Kidney glomerular epithelial cell (primary cell): ENCODE measurements at places on chromosomes 7 and 10.

- DNase-seq = no peak
Observed at GRCh38 chr7:28960071-28960840, 2.1 kb upstream of the TRIL start.

DNA sequence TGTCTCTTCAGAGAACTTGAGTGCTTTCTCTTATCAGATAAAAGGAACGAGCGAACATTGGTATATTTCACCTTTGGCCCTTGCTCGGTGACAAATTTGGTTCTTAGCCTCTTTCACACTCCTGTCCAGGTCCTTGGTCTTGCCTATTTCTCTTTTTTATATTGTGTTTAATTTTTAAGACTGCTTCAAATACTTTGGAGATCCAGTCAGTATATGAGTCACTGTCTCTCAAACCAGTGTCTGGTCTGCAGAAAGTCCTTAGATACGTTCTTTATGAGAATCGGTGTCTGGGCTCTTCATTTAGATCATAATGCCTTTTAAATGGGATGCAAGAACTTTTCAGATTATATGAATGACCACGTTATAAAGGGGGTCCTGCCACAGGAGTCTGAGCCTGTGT is 55.0 kb downstream of the PIK3AP1 start:
- peak; percentile 31 for DNase-seq

DNA sequence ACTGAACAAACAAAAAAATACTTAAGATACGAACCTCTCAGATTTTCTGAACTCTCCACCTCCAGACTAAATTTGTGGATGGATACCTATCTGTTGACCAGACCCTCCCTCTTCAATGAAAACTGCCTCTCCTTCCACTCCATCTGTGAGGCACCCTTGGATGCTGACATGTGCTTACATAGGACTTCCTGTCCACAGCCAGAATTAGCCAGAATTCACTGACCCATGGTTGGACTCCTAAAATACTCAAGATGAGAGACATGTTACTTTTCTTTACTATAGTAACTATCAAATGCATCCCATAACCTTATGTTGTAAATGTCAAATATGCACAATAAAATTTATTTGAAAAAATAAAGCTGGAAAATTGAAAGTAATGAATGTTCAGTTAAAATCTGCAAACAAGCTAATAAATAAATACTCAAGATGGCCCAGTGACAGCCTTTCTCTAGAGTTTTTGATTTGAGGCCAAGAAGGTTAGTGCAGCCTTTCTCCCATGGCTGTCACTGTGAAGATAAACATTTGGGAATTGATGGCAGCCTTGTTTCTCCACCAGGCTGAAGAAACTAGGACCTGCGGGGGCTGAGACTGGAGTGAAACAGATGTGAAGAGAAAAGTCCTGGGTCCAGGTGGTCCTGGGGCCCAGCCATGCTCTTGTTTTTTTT is 287.0 kb downstream of the ZEB1 start:
- DNase-seq = no peak

- DNase-seq = no peak
Observed at GRCh38 chr7:36984041-36984521, 259.8 kb upstream of the AOAH start.

DNA sequence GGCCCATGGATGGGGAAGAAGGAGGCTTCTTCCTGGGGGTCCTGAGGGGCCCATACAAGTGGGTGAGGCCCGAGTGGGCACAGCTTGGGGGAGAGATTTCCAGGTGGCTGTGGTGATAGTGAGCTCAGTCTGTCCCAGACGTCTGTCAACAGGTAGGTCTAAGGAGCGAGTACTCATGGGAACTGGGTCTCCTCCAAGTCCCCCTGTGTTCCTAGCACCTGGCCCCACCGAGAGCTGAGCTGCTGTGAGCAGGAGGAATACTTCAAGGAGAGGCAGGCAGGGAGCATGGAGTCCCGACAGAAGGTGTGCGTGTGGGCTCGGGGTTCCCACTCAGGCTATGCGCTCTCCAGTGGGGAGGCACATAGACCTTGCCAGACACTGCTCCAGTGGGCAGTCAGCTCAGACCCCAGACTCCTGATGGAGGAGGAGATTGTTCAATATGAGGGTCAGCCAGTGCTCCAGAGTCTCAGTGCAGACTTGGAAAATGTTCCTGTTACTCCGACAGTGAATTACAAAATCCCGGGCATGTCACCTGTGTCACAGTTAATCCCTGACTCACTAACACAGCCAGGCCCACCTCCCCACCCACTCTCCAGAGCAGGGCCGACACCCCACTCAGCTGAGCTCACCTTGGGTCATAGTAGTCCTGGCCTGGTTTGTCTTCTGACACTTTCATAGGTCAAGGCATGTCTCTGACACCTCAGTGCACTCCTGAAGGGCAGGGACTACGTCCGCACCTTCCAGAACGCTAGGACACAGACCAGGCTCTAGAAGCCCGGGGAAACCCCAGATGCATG is 28.2 kb upstream of the C10orf53 start:
- DNase-seq = no peak

GRCh38 chr7:115549910-115550309 is 480.7 kb downstream of the TFEC start:
- no peak for DNase-seq

GRCh38 chr7:145219461-145219860 is 383.6 kb upstream of the TPK1 start:
- DNase-seq = no peak

- DNase-seq = no peak
Observed at GRCh38 chr10:75828413-75828812, 397.0 kb downstream of the LRMDA start.

GRCh38 chr10:70600512-70601395 is 1.8 kb downstream of the PRF1 start:
- DNase-seq = no peak

DNA sequence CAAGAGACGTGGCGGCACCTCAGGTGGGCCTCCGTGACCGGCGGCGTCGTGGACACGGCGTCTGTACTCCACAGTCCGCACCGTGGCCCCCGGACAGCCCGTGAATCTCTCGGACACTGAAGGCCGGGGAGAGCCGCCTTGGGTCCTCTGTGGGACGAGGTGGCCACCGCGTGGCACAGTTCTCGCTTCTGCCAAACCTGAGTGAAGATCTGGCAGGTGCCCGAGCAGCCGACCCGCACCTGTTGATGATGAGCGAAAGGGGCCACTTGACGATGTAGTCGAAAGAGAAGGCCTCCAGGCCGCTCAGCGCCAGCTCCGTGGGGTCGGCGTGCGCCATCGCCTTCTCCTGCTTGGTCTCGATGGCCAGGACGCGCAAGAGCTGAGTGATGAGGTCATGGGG is 8.5 kb upstream of the ADAM8 start:
- no peak for DNase-seq

DNA sequence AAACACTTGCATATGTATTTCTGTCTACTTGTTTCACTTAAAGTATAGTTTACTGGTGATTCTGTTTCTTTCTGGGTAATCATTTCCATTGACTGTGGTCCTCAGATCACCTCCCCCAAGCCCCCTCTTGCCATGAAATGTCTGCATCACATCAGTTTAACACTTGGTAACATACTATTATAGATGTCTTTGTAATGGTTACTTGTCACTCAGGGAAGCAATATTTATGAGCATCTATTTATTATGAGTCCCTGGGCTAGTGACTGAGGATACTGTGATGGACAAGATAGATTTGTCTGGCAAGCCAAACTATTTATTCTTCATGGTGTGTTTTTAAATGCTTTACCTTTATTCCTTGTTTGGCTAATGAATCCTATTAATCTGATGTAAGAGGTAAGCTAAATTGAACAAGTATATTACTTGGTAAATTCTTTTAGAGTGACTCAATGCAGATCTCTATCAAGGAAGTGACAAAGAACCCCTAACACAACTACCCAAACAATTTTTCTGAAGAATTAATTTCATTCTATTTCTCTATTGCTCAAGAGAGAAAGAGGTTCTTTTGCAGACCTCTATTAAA is 270.9 kb downstream of the RELN start:
- DNase-seq = peak; percentile 28

DNA sequence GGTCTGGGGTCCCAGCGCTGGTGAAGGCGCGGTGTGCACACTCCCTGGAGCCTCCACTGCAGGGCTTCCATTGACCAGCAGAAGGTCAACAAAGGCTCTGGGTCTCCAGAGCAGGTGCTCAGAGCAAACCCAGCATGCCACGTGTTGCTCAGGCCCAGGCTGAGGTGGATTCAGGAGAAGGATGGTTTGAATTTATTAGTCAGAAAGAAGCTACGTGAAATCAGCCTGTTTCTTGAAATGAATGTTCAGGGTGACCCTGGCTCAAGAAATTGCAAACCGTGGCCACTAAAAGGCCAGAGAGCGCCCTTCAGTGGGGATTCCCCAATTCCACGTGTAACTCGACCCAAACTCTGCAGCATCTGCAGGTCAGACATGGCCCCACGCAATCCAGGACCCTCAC is 82.7 kb upstream of the PFKP start:
- no peak for DNase-seq

GRCh38 chr10:124464028-124464965 is 2.7 kb downstream of the LHPP start:
- DNase-seq = no peak

DNA sequence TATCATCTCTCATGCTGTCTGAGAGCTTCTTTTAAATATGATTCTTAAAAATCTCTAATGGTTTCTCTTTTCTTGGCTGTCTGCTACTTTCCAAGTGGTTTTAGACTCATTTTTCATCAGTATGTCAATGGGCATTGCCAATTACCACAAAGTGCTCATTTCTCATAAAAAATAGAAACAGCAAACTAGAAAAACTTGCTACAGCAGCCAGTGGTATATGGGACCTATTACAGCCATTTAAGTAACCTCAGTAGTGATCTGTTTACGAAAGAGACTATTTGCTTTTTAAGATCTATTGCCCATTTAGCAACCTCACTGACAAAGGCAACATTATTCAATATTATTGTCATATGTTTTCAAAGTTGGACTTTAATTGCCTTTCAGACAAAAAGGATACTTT is 207.1 kb upstream of the RHOBTB1 start:
- no peak for DNase-seq

DNA sequence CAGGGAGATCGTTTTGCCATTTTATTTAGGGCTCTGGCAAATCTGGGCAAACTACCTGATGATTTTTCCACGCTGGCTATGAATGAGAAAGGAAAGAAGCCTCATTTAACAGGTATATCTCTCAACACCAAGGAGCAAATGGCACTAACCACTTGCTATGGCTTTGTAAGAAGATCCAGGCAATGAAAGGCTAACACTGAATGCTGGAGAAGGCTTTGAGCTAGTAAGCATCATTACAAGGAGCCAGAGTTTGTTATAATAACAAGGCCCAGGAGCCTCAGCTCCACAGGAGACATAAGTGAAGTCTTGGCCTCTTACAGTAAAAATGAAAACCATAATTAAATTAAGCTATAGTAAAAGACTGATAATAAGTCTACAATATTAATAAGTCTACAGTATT is 123.1 kb downstream of the CNOT4 start:
- no peak for DNase-seq

GRCh38 chr7:50695026-50695425 is 87.7 kb downstream of the GRB10 start:
- DNase-seq = no peak

GRCh38 chr7:83925860-83926259 is 268.7 kb downstream of the SEMA3A start:
- no peak for DNase-seq

DNA sequence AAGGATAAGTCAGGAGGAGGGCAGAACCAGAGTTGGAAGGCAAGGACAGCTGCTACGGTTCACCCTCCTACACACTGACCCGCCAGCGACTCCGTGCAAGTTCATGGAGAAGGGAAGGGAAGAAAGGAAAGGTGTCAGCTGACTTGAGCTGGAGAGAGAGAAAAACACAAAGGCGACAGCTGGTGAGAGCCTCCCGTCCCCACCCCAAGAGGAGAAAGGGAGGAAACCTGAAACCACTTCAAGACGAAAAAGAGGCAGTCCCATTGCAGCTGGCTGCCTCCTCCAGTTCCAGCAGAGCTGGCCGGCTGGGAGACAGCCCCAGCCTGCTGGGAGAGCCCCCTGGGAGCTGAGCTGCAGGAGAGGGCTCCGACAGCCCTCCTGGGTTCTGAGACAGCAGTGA is 75.2 kb downstream of the PARD3 start:
- peak; percentile 49 for DNase-seq

GRCh38 chr10:127254276-127254675 is 57.9 kb upstream of the INSYN2A start:
- no peak for DNase-seq

- DNase-seq = no peak
Observed at GRCh38 chr7:147640821-147641220, 949.7 kb upstream of the C7orf33 start.

DNA sequence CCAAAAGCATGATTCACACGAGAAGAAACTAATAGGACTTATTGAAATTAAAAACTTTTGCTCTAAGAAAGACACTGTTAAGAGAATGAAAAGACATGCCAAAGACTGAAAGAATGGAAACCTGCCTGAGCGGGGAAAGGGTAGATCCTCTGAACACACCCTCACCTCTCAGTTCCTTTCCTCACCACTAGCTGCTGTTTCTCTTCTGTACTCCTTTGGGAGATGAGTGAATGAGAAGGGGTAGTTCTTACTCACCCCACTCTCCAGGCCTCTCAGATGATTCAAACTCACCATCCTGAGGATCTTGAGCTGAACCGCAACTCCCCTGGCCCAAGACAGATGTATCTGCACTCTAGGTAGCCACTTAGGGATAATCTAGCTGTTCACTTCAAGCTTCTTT is 41.9 kb downstream of the IQUB start:
- no peak for DNase-seq

GRCh38 chr10:112288486-112288885 is 5.3 kb downstream of the TECTB start:
- DNase-seq = no peak

- no peak for DNase-seq
Observed at GRCh38 chr10:23196915-23197314, 4.8 kb downstream of the PTF1A start.

DNA sequence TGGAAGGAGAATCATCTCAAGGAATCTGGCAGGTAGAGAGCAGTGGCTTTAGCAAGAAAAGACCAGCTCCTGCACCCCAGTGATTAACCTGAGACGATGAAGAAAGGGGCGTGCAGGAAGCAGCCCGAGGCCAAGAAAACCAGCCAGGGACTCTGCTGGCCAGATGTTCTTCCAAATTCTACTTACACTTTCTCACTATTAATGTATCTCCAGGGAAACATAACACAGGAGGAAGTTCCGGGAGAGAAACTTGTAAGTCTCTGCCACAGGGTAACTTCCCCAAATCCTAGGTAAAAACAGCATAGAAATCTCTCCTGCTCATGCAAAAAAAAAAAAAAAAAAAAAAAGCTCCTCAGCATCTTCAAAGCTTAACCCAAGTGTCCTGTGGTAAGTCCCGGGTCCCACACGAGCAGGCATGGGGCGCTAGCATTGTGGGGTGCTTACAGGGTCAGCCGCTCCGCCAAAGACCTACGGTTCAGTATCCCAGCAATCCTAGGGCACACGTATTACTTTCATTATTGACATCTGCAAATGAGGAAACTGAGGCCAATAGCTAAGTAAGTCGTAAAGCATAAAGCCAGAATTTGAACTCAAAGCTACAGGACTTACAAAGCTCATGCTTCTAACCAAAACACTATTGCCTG is 97.2 kb upstream of the GNA12 start:
- DNase-seq = no peak

GRCh38 chr7:117809958-117810357 is 63.3 kb downstream of the CTTNBP2 start:
- no peak for DNase-seq
